ENCODE measurements at places on chromosomes 3 and 15.

GRCh38 chr15:50820808-50821382, 55.4 kb upstream of the SPPL2A start:
- DNase-seq = no peak

DNA sequence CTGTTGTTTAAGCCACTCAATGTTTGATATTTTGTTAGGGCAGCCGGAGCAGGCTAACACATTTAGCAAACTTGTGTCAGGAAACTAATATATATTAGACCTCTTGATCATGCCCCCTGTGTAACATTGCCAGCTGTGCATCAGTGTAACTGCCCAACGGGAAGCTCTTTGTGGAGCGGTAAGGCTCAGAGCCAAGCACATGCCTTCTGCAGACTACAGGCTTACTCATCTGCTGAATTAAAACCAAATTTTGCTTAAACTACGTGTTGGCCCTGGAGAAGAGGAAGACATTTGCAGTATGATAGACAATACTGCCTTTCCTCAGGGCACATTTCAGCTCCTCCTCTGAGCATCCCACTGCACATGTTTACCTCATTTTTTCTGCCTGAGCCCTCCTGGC, 50.5 kb upstream of the KCNMB2 start:
- no peak for DNase-seq

DNA sequence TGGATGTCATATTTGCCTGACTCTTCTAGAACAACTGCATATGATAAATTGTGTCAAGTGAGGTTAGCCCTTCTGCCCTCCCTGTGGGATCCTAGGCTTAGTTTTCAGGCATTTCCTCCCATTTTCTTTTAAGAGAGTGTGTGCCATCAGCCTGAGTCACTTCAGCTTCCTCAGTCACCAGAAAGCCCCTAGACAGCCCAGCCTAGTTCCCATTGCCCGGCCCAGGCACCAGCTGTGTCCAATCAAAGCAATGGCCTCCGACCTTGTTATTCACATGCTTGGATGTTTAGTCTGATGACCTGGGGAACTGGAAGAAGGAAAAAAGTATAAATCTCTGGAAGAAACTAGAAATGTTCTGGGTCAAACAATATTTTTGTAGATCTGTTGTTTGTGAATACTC, 221.9 kb upstream of the LRIG1 start:
- DNase-seq = no peak

DNA sequence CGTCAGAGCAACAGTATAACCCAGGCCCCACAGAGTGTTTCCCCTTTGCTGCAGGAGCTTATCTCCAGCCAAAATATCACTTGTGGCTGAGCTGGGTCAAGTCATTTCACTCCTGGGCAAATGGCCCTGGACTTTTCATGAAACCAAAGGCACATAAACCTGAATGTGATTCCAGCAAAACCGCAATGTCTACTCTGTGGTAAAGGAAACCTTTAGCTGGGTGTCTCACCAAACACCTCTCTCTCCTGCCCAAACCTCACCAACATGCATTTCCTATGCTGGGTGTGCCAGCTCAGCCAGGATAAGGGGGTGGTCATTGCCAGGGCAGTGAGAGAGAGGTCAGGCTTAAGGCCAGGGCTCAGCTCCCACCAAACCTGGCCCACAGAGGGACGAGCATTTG, 67.4 kb downstream of the GTPBP8 start:
- no peak for DNase-seq

DNA sequence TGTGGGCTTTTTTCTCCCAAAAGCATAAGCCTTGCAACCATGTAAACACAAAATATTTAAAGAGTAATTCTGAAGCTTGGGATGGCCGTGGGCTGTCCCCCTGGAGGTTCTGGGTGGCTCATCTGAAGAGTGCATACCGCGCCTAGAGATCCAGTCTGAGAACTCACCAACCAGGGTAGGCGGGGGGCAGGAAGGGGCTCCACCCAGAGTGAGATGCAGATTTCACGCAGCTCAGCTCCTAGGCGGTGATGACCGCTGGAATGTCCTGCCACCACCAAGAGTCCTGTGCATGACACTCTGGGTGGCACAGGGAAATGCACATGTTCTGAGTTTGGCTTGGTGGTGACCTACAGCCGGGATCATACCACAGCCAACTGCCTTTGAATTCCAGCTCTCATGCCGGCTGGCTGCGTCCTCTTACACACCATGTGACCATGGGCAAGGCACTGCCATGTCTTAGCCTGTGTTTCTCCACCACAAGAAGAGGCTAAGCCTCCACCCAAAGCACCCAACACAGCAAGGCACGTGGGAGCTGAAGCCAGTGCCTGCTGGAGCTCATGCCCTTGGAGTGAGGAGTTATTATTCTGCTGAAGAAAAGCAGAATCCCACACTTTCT, 125.1 kb upstream of the IQSEC1 start:
- DNase-seq = no peak

DNA sequence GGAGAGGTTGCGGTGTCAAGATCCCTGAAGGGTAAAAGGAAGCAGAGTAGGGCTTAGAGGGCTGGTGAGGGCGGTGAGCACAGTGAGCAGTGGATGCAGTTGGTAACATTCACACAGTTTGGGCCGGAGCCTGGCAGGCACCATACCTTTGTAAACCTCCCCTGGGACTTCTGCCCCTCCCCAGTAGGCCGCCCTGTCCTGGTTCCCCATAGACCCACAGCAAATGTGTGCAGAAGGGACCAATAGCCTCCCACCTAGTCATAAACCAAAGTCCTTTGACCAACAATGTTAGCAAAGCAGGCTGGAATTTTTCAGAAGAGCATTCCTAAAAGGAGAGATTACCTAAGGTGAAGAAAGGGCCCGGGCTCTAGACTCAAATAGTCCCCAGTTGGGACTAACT, 1.7 kb upstream of the PHGR1 start:
- DNase-seq = no peak

DNA sequence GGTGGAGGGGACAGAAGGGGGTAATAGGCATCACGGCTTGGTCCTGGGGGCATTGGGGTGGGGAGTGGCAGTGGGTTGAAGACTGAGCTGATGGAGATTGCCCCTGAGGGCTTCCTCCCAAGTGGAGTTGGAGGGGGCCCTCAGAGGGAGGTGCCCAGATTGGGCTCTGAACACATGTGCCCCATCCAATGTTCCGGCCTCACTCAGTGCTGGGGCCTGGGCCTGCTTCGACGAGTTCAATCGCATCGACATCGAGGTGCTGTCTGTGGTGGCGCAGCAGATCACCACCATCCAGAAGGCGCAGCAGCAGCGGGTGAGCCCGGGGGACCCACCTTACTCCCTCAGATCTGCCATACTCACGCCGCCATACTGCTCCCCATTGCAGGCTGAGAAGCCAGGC, 45.3 kb downstream of the DNAH1 start:
- no peak for DNase-seq

DNA sequence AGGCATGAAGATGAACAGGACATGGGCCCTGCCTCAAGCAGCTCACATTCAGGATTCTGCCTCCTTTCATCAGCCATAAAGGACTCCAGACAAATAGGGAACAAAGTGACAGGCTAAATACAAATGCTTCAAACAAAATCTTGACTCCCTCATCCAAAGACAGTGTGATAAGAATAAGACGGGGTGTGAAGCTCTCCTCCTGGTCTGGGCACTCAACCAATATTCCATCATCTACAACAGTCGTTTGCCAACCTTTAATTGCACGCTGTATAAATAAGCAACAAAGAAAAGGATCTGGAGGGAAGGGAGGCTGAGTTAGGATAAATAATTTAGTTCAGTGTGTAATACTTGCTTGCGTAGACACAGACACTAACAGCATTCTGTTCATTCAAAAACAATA, 5.4 kb downstream of the CCDC54 start:
- DNase-seq = no peak

- peak; percentile 50 for DNase-seq
These were observed 16.3 kb downstream of the C3orf20 start for GRCh38 chr3:14691239-14691638.
